K562 (cell line): ENCODE measurements at places on chromosomes 3 and 15.

GRCh38 chr3:52052831-52053306, 3.5 kb downstream of the DUSP7 start:
- peak; percentile 45 for DNase-seq

DNA sequence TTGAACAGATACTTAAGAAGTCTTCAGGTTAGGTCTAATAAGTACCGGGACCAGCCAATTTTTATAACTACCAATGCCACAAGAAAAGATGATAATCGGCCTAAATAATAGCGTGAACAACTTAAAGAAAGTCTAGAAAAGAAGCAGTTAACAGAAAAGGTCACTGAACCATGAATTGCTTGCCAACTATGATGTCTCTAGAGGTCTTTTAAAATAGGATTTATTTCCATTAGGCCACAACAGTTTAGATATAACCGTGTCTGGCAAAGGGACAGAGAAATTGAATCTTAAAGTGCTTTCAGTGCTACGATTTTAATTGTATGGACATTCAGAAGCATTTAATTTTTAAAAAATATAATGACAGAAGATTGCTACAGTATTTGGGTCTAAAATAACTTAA, 1070.4 kb downstream of the ROBO1 start:
- DNase-seq: no peak

DNA sequence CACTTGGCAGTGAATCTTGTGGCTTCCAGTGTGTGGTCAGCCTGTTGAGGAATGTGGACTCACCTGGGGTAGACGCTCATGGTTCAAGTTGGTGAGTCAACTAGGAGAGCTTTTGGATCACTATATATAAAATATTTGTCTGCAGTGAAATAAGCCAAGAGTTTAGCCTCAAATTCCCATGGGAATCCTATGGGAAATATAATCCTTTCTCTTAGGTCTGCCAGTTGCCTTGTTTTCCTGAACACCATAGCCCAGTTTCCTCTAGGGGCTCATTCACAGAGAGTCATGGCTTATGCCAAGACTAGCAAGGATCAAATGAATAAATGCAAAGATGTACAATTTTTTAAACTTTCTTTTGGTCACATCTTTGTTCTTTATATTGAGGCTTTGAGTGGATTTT, 100.1 kb upstream of the NPHP3 start:
- DNase-seq: no peak

GRCh38 chr15:81547521-81548132, 173.6 kb upstream of the TMC3 start:
- DNase-seq: no peak

DNA sequence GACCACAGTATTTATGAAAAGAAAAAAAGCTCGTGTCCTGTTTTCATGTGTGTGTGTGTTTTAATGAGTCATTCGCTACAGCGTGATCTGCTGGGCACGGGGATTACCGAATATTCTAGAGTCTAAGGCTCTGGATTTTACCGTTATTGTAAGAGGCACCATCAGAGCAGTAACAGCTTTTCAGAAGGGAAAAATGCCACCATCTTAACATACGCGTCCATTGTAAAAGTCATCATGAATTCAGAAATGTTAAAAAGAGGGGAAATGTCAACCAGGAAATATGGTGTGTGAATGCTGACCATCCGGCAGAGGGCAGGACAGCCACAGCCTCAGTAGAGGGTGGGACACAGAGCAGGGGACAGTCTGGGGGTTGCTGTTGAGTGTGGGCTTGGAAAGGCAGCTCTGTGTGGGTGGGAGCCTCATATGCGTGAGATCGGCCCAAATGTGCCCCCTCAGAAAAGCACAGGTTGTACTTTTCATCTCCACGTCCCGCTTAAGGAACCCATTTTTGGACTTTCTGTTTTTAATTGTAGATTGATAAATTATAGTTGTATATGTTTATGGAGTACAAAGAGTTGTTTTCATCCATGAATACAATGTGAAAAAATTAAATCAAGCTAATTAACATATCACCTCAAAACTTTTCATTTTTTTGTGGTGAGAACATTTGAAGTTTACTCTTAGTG, 69.6 kb downstream of the ASB7 start:
- DNase-seq: peak; percentile 38

- DNase-seq: no peak
Measured at GRCh38 chr3:33441225-33441976, 1.2 kb upstream of the UBP1 start.

- DNase-seq: peak; percentile 27
Measured at GRCh38 chr3:50381383-50381782, 22.1 kb upstream of the TMEM115 start.

DNA sequence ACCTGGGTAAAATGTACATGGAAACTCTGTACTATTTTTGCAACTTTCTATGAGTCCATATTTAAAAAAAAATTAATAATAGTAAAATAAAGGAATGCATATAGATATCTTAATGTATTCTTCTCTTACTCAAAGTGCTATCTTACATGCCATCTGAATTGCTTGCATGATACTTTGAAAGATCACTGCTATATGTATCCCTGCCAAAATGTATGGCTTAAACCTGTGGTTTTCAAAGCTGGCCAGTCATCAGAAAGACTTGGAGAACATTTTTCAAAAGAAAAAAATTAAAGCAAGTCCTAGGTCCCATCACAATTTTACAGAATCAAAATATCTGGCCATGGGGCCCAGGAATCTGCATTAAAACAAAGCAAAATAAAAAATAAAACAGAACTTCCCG, 262.1 kb downstream of the LPP start:
- no peak for DNase-seq

DNA sequence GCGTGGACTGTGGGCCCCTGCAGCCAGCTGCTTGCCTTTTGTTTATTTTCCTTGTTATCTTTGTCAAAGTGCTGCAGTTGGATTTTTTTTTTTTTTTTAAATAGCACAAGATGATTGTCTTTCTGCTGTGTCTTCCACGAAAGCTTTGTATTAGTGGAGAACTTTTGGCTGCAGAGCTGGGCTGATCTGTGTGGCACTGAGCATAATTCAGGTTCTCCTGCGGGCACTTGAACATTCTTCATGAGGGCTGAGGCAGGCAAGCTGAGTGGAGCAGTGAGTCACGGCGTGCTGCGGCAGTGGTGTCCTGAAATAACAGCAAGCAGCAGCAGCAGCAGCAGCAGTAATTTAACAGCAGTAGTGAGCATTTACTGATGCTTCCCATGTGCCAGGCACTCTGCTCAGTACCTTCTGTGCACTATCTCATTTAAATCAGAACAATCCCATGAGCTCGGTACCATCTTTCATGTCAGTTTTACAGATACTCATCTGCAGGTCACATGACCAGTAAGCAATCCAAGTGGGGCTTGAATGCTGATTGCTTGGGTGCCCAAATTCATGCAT, 45.8 kb downstream of the MITF start:
- DNase-seq: no peak

- no peak for DNase-seq
Measured at GRCh38 chr3:10570196-10570946, 65.0 kb upstream of the ATP2B2 start.

DNA sequence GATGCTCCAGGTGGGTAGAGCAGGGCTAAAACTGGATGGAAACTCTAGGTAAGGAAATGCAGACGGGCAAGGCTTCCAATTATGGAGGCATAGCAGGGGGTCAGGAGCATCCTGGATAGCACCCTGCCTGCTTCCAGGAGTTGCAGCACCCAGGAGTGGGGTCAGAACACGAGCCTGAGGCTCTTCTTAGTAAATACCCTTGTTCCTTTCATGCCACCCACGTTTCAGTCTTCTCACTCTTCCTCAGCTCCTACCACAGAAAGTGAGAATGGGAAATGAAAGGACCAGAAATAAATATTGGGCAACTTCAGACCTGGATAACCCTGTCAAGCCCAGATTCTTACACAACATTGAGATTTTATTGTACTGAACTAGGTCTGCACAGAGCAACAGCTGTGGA, 16.4 kb downstream of the CCR1 start:
- DNase-seq: no peak

- no peak for DNase-seq
Measured at GRCh38 chr15:63605816-63606215, 8.6 kb downstream of the FBXL22 start.

GRCh38 chr3:56557831-56558170, 826 bp downstream of the CCDC66 start:
- no peak for DNase-seq

DNA sequence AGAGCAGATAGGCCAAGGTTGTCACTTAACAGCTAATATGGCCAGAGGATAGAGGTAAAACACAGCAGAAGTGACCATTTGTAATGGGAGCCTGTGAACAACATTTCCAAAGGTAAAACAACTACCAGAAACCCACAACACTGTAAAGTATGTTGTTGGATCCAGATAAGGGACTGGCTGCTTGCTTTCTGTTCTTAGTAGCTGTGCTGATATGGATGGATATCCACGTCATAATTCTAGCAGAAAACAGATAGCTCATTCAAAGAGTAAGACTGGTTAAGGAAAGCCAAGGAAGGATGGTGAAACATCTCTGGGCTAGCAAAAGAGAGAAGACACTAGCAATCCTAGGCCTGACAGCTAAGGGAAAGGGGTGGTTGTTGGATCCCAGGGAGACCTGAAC, 36.9 kb upstream of the SPRED1 start:
- DNase-seq: no peak

GRCh38 chr15:60315878-60316277, 81.9 kb downstream of the ANXA2 start:
- DNase-seq: no peak

- DNase-seq: no peak
Measured at GRCh38 chr3:45283471-45283870, 57.4 kb upstream of the TMEM158 start.

GRCh38 chr3:10707400-10708215, 108.4 kb upstream of the SLC6A11 start:
- peak; percentile 19 for DNase-seq

DNA sequence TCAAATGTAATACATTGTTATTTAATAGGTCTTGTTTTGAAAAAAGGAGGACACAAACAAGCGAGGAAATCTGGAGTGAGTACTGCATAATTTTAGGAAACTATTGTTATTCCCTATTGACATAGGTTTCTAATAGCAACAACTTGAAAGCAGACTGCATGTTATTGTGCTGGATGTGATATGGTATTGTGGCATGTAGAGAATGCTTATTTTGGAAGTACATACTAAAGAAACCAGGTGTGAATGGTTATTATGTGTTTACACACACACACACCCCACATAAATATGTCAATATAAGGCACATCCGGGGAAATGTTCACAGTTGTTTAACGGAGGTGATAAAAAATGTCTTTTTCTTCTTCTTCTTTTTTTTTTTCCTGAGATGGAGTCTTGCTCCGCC, 5.9 kb upstream of the MORF4L1 start:
- no peak for DNase-seq

DNA sequence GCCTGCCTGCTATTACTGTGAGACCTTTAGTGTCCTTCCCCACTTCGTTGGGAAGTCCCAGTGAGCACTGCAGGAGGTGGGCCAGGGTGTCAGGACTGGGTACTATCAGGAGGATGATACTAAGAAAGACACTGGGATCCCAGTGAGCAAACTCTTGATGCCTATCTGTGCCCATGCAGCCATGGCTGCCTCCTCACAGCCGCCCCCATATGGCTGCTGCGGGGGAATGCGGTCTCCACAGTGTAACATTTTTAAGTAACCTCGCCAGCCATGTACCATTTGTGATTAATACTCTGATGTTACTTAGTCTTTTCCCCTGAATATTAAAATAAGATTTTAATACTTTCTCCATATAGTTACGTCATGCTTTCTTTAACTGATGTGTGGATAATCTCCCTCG, 312.2 kb downstream of the RYR3 start:
- DNase-seq: no peak

GRCh38 chr15:58021332-58022230, 43.9 kb downstream of the ALDH1A2 start:
- no peak for DNase-seq

- no peak for DNase-seq
Measured at GRCh38 chr3:127419641-127420553, 132.1 kb upstream of the PRR20G start.

- no peak for DNase-seq
Measured at GRCh38 chr3:127964816-127965215, 49.8 kb downstream of the KBTBD12 start.

DNA sequence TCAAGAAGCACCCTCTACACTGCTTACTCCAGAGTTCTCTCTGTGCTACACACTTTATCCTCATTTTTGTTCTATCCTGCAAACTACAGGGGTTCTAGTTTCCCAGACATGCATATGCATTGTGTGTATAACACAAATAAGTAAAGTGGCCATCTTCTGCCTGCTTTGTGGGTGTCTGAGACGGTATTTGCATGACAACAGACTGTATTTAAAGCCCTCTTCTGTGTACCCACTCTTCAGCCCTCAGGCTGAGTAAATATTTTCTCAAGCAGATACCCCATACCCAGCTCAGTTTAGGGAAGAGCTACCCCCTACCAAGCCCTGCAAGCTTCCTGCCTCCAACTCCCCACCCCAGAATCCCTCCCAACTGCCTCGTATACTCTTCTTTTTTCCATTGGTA, 31.7 kb downstream of the SYNPR start:
- DNase-seq: no peak

- DNase-seq: no peak
Measured at GRCh38 chr3:143170676-143171075, 51.1 kb downstream of the CHST2 start.

DNA sequence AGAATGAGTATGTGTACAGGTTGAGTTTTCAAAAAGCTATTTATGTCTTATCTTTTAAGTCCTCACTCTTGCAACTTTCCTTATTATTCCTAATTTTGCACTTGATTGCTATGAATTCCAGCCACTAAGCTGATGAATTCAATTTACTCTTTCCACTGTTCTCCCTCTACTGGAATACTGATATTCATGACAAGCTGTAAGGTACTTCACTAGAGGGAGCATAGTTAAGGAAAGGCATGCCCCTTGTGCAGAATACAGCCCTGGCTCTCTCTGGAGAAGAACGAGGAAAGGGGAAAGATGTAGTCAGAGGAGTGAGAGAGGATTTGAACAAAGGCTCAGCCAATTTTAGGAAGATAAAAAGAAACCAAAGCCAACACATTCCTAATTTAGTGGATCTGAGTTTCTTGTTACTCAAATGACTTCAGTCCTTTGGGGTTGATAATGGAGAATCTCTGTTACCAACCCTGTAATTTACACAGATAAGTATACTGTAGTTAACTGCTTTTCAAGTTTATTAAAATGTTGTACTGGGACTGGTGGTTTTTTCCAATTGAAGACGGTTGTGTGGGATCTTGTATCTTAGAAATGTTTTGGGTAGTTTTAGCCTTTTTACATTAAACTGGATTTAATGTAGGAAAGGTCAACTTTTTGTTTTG, 4.0 kb downstream of the SCAANT1 start:
- DNase-seq: no peak

- peak; percentile 62 for DNase-seq
Measured at GRCh38 chr3:136838641-136839555, 20.0 kb downstream of the SLC35G2 start.

DNA sequence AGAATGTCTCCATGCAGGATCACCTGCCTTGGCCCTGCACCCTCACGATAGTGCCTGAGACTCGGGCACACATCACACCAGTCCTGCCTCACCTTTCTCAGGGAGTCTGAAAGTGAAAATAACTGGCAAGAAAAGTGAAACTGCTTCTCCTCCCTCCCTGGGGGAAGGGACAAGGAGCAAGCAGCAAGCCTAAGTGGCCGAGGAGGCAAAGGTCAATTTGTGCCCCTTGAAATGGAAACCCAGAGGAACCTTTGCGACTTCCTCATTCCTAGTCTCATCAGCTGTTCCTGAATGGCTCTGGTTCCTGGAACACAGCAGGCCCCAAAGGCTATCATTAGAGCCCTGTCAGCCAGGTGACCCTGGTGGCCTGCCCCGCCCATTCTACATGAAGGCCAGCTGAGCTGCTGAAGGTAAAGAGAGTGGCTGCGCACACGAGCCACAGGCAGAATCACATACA, 28.0 kb upstream of the SLCO2A1 start:
- DNase-seq: peak; percentile 13
